Stimulated activated CD8-positive, alpha-beta memory T cell treated with anti-CD3 and anti-CD28 coated beads, Interleukin-7, amount 100 ng/mL, for 4 hours (primary cell): ENCODE measurements at places on chromosomes 7 and 10.

DNA sequence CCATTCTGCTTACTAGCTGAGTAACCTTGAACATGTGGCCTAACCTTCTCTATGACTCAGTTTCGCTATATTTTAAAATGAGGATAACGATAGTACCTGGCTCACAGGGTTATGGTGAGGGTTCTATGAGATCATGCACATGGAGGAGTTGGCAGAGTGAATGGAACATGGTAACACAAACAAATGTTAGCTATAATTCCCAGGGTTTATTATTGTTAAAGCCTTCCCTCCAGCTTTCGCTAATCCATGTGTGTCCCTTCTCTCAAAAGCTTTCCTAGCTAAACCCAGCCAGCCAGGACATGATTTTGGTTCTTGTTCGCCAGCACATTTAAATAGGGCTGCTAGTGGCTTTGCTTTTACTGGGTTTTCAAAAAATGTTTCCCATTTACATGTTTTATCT lies 361.0 kb upstream of the NFE2L3 start:
- DNase-seq, result no peak

DNA sequence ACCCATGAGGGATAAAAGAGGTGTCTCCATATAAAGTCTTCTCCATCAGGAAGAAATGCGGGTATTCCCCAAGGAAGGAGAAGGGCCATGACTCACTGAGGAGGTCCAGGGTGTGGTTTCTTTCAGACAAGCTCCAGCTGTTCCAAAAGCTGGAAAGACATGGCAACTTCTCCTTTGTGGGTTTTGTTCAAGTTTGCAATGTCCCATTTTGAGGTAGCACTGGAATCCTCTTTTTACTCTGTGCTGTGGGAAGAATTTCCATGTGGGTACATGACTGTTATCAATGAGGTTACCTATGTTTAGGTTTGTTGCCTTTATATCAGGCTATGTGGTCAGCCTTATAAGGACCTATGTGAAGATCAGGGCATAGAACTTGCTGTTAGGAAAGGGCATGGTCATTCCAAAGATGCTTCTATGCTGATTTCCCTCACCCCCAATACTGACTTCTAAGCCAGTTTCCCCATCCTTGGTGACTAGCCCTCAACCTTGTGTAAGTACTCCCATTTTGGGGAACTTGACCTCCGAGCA lies 697.5 kb downstream of the INHBA start:
- DNase-seq, result no peak

GRCh38 chr10:25028711-25029110 lies 12.3 kb downstream of the THNSL1 start:
- no peak for DNase-seq

GRCh38 chr7:1848013-1848640 lies 178.1 kb downstream of the ELFN1 start:
- DNase-seq, result no peak

GRCh38 chr10:30625080-30625479 lies 4.5 kb downstream of the LYZL2 start:
- no peak for DNase-seq

DNA sequence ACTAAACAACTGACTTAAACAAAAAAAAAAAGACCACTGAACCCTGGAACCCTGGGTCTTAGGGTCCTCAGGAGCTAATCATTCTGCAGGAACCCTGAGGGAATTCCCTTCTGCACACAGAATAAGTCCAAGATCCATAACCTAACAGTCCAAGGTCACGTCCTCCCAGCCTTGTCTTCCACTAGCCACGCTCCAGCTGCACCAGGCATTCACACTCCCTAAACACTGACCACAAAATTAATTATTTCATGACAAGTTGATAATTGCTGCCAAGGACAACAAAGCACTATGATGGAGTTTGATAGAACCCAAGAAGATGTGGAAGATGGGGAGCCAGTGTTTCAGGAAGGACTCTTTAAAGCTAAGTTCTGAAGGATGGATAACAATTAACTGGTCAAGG lies 130.6 kb downstream of the SH3PXD2A start:
- no peak for DNase-seq

- DNase-seq, result no peak
These were observed 19.7 kb upstream of the EXOC4 start for GRCh38 chr7:133233142-133233541.

GRCh38 chr7:102064361-102065025 lies 222.2 kb upstream of the SH2B2 start:
- no peak for DNase-seq

GRCh38 chr10:26628395-26628794 lies 69.1 kb upstream of the PDSS1 start:
- DNase-seq, result no peak

- DNase-seq, result no peak
These were observed 94.3 kb downstream of the DLG5 start for GRCh38 chr10:77832238-77832637.

DNA sequence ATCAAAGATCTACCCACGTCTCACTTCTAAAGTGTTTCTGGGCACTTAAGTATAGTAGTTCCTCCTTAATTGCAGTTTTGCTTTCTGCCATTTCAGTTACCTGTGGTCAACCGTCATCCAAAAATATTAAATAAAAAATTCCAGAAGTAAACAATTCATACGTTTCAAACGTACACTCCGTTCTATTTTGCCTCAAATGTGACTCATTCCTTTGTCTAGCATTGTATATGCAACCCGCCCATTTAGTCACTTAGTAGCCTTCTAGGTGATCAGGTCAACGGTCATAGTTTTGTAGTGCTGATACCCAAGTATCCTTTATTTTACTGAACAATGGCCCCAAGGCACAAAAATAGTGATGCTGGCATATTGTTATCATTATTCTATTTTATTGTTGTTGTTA lies 33.8 kb downstream of the HGF start:
- DNase-seq, result no peak

DNA sequence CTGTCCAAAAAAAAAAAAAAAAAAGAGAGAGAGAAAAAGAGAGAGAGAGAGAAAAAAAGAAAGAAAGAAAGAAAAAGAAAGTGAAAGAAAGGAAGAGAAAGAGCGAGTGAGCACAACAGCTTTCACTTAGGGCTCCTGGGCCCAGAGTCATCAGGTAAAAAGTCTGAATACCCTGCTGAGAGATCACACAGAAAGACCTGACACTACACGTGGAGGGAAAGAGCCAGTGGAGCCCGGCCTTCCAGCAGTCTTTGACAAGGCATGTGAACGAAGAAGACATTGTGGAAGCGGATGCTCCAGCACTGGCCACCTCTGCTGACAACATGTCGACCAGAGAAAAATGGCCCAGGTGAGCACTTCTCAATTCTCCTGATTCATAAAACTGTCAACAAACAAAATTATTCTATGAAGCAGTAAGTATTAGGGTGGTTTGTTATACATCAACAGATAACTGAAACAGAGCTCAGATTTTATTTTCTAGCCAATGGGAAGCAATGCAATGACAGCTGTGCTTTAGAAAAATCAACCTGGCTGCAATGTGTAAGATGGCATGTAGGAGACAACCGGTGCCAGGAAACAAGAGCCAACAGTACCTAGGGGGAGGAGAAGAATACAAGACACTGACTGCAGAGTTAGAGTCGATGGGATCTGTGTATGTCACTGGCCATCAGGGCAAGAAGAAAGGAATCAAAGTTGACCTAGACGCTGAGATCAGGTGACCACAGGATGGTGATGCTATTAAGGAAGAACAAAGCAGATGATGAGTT lies 4.4 kb downstream of the RNF216 start:
- no peak for DNase-seq

- DNase-seq, result no peak
These were observed 12.3 kb downstream of the OGDH start for GRCh38 chr7:44618753-44619152.
